Naive B cell (primary cell): ENCODE measurements at places on chromosomes 13 and 19. TPM values are rescaled to one million over a fixed set of nuclear protein-coding genes. Genes with fewer than 3 reads are reported as not detected.

Gene SIGLEC5
- not detected for polyA plus RNA-seq

Gene CYP2S1
- polyA plus RNA-seq, result not detected

Gene PIP5K1C
- 5.3 TPM for polyA plus RNA-seq

Gene IZUMO4
- 0.99 TPM for polyA plus RNA-seq

Gene FPR1
- 1.5 TPM for polyA plus RNA-seq

Gene ZNF724
- 3.9 TPM for polyA plus RNA-seq

Gene LGI4
- polyA plus RNA-seq, result not detected

Gene TPGS1
- polyA plus RNA-seq, result 19.1 TPM

Gene NLRP7
- not detected for polyA plus RNA-seq
